ENCODE measurements at places on chromosomes 4 and X.

DNA sequence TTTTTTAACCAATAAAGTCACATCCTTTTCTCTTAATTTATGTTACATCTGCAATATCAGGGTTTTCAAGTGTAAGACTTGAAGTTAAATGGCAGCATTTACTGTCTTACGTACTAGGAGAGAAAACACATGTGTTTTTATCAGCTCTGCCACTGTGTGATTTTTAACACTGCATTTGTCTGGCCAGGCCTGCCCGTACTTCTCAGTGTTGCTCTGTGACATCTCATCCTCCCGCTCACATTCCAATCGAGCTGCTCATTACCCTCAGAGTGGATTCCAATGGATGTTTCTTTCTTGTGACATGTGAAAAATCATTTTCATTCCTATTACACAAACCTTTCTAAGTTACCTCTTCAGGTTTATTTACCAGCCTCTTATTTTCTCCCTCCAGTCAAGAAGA, 420.3 kb downstream of the FAT4 start:
- no peaks in the 10 kb centered on the region for H3K27me3 ChIP-seq
- no peak overlapping the region for H3K27ac ChIP-seq
- H3K36me3 ChIP-seq, result no peaks in the 10 kb centered on the region

DNA sequence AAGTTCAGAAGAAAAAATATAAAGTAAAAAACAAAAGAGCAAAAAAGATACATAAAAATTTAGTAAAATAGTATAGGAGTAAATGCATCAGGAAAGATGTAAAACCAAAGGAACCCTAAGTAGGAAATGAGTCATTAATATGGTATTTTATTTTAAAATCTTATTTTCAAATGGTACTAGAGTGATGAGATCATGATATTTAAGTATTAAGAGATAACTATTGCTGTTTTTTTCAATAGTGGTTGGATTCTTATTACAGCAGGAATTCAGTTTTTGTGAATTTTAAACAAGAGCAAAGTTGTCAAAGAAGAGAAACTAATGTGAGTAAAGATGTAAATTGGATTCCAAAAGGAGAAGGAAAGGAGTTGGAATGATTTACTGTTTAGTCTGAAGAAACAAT, 20.0 kb downstream of the EMCN start:
- H3K36me3 ChIP-seq, result no peaks in the 10 kb centered on the region
- H3K27ac ChIP-seq, result no peak overlapping the region
- no peaks in the 10 kb centered on the region for H3K4me1 ChIP-seq

GRCh38 chr4:77776182-77777134, 42.7 kb downstream of the CNOT6L start:
- H3K36me3 ChIP-seq, result no peaks in the 10 kb centered on the region
- no peaks in the 10 kb centered on the region for H3K27me3 ChIP-seq
- DNase-seq, result no peak
- no peak overlapping the region for H3K4me3 ChIP-seq

- peak; percentile 94 for DNase-seq
- peaks cover 17% of the 10 kb centered on the region for H3K27me3 ChIP-seq
- H3K4me3 ChIP-seq, result peak overlapping the region; percentile 20
- H3K27ac ChIP-seq, result no peak overlapping the region
- no peaks in the 10 kb centered on the region for H3K36me3 ChIP-seq
Observed at GRCh38 chr4:54217642-54218495, 11.2 kb upstream of the PDGFRA start.
